ENCODE measurements at places on chromosomes 3 and 15.

DNA sequence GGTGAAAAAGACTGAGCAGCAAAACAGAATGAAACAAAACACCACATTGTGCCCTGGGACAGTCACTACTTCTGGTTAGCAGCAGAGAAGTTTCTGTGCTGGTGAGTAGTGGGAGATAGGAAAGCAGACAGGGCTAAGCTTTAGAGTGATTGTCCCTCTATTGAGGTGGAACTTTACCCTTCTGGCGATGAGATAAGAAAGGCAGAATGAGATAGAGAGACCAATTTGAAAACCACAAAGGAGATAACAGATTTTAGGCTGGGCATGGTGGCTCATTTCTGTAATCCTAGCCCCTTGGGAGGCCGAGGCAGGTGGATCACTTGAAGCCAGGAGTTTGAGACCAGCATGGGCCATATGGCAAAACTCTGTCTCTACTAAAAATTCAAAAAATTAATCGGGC lies 208.5 kb downstream of the TBL1XR1 start:
- DNase-seq, result no peak

- no peak for DNase-seq
These were observed 747 bp downstream of the NSUN3 start for GRCh38 chr3:94063496-94064119.

- DNase-seq, result no peak
These were observed 120.1 kb downstream of the LIPC start for GRCh38 chr15:58551764-58552504.

DNA sequence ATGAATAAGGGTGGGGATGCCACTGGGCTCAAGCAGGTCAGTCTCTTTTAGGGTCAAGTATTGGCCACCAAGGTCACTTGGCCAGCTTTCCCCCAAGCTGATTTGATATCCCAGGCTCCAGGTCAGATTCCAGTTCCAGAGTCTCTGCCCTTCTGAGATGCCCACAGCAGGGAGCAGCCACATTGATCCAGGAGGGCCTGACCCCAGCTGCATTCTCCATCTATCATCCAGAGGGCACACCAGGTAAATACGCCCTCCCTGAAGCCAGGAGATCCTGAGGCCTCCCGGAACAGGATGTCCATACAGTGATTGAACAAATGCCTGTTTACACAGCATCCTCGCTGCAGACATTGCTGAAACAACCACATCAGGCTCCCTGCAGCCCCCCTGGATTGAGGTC lies 264.6 kb upstream of the TLE3 start:
- DNase-seq, result peak; percentile 18

GRCh38 chr3:142963516-142964448 lies at the start of gene PAQR9:
Gene PAQR9, minus strand, starts transcription at chr3:142963674. Its CDS starts 338 bp downstream, at chr3:142963336.
- peak; percentile 56 for DNase-seq

- DNase-seq, result no peak
These were observed 1.0 kb downstream of the UBE2E1 start for GRCh38 chr3:23806534-23807423.

- DNase-seq, result no peak
These were observed 5.6 kb downstream of the GABRB3 start for GRCh38 chr15:26767169-26767670.

DNA sequence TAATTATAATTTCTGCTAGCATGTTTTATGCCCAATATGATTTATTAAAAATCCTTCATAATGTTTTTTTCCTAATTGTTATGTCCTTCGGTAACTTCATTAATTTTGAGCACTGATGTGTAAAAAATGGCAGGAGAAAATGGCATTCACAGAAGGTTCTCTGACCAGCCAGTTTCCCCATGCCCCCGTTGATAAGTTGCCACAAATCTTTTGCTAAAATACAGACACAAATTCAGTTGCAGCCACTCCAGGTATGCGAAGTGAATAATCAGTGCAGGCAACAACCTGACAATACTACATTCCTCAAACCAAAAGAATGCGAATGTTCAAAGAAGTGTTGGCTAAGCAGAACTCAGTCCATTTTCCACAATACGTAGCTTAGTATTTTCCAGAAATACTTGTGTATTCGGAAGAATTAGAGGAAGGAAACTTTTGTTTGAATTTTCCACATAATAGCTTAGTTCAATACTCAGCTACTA lies 32.7 kb downstream of the CHL1 start:
- DNase-seq, result no peak

DNA sequence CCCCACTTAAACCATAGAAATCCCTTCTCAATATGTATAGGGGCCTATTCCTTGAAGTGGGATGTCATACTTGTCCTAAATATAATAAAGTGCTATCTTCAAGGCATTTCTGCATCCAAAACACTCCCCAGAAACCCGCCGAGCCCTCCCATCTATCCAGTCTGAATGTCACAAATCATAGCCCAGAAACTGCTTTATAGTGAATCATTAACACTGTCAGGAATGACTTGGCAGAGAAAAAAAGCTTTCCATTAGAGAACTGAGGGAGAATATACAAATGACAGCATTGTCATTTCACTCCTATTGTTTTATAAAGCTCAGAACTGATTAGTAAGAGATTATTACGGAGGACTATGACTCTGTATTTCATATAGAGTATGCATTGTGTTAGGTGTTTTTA lies 48.4 kb upstream of the MEIS2 start:
- no peak for DNase-seq

DNA sequence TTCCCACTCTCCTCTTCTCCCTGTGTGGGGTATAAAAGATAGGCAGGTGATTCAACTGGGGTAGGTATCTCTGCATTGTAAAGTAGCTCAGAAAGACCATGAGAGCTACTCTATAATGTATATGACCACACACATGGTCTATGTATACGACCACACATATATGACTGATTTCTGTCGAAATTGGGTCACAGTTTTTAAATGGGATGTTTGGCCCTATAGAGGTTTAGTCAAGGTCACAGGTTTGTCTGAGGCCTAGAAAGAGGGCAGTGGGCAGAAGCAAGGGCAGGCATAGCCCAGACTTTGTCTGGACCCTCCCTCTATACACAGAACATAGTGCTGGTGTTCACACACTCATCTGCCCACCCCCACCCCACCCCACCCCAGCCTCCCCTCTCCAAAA lies 4.4 kb downstream of the LAMP3 start:
- no peak for DNase-seq

GRCh38 chr15:41182266-41182665 lies 48.3 kb downstream of the EXD1 start:
- no peak for DNase-seq

- DNase-seq, result no peak
These were observed 12.8 kb upstream of the KLHL40 start for GRCh38 chr3:42672515-42672914.

GRCh38 chr3:50194128-50194902 lies 2.9 kb downstream of the GNAT1 start:
- peak; percentile 38 for DNase-seq

- DNase-seq, result no peak
These were observed 18.8 kb upstream of the ANKDD1A start for GRCh38 chr15:64892847-64893403.

DNA sequence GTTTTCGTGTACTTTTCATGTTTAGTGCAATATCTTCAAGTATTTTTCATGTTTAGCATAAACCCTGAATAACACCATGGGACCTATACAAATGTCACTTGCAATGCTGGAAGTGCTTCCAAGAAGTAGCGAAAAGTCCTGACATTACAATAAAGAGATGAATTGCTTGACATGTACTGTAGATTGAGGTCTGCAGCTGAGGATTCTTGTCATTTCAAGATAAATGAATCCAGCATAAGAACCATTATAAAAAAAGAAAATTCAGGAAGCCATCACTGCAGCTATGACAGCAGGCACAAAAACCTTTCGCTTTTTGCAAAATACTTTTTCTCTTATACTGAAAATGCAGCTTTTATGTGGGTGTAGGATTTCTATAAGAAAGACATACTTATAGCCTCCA lies 37.4 kb downstream of the IFT57 start:
- no peak for DNase-seq

DNA sequence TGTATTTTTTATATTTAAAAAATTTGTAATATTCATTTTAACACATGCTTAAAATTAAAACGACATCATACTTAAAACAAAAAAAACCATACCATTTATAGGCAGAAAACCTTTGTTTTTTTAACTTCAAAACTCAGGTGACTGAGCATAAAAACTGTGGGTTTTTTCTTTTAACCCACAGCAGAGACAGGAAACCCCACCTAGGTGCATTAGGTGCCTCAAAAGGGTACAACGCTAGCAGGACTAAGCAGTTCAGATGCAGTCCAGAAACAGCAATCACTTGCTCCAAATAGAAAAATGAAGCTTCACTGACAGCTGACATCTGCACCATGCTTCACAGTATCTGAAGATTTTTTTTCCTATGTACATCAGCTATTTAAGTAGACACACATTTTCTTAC lies 52.3 kb downstream of the GLB1 start:
- DNase-seq, result no peak

DNA sequence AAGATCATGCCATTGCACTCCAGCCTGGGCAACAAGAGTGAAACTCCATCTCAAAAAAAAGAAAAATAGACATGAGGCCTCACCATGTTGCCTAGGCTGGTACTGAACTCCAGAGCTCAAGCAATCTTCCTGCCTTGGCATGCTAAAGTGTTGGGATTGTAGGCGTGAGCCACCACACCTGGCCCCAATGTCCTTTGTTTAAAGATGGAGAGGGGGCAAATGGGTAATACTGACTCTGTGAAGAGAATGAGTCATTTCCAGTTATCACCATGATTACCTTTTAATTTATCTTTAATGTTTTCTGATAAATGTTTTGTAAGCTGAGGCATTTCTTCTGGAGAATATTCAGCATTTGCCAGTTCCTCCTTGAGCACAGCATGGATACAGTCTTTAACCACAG lies 2.2 kb downstream of the DYNLT2B start:
- DNase-seq, result no peak

DNA sequence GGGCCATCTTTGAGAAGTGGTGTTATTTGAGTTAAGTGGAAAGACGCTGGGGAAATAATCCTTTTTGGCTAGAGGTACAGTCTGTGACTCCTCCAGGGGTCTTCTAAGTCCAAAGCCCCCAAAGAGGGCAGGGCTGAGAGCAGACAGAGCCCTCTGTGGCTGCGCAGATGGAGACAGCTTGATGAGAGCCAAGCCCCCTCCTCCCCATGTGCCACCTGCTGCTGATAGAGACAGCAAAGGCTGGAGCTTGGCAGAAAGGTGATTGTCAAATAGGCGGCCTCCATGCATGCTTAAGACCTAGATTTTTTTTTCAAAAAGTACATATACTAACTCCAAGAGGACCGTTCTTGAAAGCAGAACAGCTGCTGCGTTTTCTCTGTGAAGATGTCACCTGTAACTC lies 72.4 kb downstream of the CRYGS start:
- DNase-seq, result no peak

- DNase-seq, result no peak
These were observed 64.6 kb downstream of the SLCO2A1 start for GRCh38 chr3:133965013-133965570.

DNA sequence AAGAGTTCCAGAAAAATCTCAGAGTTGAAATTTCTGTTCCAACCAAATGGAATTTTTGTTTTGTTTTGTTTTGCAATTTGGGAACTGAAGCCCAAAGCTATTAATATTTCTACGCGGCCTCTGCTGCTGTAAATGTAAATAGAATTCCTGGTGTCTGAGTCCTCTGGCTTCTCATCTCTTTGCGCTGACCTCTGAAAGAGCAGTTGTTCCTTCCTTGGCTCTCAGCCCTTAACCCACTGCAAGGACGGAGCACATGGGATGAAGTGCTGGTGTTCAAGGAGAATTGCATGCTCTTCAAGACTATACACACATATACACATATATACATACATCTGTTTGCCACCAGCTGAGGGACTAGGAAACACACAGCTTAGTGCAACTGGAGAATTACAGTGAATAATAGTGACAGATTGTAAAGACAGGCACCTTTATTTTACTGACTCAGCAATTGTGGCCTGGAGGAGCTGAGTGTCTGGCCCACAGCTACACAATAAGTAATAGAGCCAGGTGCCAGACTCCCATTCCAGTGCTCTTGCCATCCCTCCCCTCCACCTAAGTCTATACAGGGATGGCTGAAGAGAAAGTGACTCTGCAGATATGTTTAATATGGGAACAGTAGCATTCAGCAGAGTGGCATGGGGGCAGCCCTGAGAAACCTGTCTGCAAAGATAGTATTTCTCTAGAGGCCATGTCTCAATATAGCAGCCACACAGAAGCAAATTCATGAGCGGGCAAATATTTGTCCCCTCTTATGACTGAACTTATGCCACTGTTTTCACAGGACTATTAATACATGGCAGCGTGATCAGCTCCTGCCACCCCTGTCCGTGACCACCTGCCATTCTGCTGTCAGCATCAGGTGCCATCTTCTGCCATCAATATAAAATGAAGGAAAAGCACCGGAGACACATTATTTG lies 42.3 kb downstream of the NEK10 start:
- no peak for DNase-seq

GRCh38 chr3:133851266-133851906 lies 44.3 kb downstream of the RAB6B start:
- DNase-seq, result no peak

- no peak for DNase-seq
These were observed 18.1 kb downstream of the TOPBP1 start for GRCh38 chr3:133643611-133644010.
